ENCODE measurements at places on chromosomes 5 and 9.

GRCh38 chr5:36370073-36370472 is 68.4 kb upstream of the RANBP3L start:
- no peak for DNase-seq

DNA sequence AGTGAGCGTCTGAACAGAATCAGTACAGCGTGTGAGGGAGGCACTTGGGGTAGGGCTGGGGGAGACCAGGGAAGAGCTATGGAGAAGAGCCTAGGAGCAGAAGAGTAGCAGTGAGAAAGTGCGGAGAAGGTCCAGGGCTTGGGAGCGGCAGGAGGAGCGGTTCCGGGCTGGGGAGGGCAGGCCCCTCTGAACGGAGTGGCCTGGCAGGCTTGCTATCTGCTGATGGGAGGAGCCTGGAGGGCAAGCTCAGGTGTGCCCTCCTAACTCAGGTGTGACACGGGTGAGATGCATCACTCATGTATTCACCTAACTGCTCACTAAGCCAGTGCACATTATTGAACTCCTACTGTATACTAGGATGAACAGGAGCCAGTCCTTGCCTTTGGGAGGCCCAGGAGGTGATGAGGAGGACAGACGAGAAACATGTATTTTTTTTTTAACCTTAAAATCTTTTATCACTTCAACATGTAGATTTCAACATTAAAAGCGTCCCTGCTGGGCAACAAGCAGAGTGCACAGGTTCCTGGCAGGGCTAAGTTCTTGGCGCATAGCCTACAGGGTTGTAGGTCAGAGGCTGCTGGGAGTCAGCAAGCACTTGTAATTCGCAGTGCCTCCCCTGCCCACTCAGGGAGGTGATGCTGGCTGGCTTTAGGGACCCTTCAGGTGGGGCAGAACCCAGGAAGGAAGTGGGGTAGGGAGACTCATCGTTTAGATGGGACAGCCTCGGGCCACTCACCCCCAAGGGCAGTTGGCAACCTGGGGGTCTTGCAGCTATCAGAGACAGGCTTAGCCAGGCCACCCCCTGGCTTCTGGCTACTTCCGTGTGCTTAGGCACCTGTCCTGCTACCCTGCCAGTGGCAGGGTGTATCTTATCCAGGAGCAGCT is 55.5 kb downstream of the TMOD1 start:
- DNase-seq = no peak

DNA sequence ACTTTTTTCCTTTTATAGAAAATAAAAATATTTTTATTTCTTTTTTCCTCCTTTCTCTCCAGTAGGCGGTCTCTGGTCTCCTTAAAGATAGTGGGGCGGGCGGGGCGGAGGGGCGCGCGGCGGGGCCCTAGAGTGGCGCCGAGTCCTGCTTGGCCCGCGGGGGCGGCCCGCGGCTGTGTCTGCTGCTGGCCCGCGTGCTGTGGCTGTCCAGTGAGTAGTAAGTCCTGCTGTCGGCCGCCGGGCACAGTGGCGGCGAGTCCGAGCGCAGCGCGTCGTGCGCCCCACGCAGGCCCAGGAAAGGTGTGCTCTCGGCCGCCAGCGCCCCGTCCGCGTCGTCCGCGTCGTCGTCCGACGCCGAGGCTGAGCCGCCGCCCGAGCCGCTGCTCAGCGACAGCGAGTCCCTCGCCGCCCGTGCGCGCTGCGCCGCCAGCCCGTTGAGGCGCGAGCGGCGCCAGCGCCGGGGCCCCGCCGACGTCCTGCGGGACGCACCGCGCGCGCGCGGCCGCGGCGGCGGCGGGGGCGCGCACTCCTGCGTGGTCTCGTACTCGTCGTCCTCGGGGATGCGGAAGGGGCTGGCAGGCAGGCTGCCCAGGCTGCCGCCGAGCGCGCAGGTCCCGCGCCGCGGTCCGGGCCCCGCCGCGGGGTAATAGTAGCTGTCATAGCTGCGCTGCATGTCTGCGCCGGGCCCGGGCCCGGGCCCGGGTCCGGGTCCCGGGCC is 52.3 kb downstream of the PSD2 start:
- DNase-seq = peak; percentile 51

GRCh38 chr5:91229031-91229727 is 153.9 kb downstream of the ARRDC3 start:
- DNase-seq = no peak

- DNase-seq = no peak
Measured at GRCh38 chr5:74581988-74582365, 58.6 kb downstream of the ENC1 start.

DNA sequence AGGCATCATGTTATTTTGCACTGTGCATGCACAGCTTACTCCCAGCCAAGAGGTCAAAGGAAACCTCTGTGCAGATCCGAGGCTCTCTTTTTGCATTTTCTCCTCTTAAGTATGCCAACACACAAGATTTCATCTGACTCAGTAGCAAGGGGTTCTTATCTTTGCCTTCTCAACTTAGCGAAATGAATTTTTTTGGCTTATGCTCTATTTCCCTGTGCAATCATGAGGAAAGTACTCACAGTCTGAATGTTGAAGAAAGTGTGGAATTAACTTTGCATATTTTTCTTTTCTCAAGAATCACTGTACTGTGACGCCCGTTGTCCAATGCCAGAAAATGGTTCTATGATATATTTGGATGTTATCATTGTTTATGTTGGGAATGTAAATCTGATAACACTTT is 173.5 kb upstream of the FBXL7 start:
- DNase-seq = no peak

- no peak for DNase-seq
Measured at GRCh38 chr9:79812507-79813257, 240.9 kb downstream of the TLE4 start.

DNA sequence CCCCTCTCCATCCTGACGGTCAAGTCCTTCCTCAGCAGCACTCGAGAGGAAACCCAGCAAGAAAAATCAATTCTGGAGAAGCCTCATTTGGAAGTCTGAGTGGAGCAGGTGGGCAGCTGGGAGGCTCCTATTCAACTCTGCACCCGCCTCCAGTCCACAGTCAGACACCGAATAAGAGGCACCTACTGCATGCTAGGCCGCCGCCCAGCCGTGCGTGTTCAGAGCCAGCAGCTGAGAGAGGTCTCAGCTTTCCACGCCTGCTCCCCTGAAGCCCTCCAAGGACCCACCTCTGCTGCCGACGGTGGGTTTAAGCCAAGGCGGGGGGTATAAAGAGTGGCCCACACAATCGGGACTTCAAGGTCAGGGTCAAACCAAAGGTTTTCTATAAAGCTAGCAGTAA is 41.9 kb downstream of the VAV2 start:
- no peak for DNase-seq

DNA sequence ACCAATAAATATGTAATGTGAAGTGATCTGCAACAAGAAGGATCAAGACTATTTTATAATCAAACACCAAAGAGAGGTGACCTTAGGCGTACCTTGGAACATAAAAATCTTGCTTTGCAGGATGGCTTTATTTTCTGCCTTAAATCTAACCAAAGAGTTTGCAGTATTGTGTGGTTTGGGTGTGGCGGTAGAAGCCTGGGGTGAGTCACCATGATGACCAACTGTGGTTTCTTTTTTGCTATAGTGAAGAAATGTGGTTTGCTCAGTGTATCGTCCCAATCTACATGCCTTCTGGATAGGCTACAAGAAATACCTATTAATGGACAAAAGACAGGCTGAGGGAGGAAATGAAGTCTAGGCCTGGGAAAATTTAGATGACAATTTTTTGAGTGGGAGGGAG is 5.1 kb upstream of the CAST start:
- no peak for DNase-seq

DNA sequence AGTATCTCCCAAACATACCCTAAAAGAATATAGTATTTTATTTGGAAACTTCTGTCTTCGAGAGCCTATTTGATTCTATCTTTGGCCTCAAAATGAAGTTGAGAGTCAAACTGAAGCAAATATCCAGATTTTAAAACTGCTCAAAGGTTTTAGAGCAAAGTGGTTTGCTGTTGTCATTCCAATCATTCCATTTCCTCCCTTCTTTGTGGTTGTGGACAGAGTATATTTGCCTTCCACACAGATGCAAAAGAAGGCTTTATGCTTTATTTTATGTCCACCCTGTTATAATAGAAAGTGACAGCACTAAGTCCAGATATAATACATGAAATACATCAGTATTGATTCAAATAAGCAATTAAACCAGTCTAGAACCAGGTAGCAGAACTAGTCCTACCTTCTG is 12.4 kb downstream of the GZMK start:
- DNase-seq = no peak

DNA sequence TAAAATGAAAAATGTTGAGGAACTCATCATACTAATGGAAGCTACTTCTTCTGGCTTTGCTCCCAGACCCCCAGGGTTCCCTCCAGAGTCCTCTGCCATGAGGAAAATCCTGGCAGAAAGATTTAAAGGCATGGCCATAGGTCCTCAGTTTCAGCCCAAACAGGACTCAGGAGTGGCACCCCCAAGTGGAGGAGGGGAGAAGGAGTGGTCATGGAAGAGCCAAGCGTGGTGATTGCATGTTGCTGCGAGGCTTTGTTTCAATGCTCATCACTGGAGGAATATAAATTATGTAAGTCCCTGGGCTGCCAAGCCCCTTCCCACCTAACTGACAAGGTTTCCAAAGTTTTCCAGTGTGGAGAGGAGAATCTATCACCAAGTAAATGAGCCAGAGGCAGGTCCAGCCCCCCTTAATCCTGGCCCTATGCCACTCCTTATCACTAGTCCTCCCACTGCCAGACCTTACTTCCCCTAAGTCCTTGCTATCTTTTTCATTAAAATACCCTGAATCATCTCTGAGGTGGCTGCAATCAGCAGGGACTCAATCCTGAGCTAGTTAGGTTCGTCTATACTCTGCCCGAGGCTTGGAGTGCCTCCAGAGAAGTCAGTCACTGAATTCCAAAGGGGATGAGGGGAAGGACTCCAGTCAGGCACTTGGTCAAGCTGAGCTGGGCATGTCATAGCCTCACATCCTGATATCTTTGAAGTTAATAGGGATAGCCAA is 70.7 kb upstream of the TAF1L start:
- DNase-seq = no peak

DNA sequence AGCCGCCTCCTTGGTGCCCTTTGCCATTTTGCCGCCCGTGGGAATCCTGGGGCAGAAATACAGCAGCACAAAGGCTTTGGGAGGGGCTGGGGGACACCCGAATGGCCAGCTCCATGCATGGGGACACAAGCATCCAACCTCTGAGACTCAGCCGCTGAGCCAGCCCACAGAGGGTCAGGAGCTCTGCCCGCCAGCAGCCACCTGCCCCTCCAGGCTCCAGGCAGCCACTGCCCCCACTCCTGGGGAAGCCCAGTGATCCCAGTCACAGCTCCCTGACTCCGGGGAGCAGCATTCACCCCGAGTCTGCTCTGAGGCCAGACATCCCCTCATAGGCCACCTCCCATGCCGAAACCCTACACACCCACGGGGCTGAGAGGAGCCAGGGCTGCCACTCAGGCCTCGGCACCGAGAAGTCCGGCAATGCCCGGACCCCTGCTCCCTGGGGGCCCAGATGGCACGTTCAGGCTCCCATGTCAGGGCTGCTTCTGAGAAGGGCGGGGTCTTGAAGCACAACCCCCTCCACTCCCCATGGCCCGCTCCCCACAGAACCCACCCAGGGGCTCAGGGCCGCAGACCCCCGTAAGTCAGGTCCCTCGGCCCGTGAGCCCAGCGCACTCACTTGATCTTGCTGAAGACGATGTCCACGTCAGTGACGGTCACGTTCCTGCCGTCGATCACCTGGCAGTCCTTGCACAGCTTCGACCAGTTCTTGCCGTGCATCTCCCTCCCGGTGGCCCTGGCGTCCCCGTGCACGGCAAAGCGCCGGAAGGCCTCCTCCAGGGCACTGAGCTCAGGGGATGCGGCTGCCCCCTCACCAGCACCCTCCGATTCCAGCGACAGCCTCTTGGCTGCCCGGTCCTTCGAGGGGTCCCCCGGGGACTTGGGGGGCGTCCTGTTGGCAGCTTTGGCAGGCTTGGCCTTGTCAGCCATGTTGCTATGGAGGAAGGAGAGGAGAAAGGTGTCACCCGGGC is 15.7 kb downstream of the TPPP start:
- no peak for DNase-seq

GRCh38 chr5:150180241-150181026 is 9.4 kb upstream of the SLC6A7 start:
- DNase-seq = peak; percentile 73

DNA sequence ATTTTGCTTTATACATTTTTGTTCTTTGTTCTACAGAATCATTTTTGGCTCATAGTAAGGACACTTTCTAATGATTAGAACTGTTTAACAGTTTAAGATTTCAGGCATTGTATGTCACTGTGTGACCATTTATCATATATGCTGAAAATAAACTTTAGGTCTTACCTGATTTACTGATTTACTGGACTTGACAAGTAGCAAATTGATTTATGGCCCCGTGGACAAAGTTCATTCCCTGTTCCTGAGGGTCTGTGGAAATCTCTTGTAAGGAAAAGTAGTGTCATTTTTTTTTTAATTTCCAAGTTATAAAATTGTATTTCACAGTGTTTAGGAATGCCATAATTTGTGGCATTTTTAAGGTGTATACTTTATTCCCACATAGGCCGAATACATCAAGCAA is 40.7 kb downstream of the KIF2A start:
- no peak for DNase-seq

- no peak for DNase-seq
Measured at GRCh38 chr9:115192835-115193525, 75.0 kb upstream of the TNC start.

- peak; percentile 42 for DNase-seq
Measured at GRCh38 chr5:16733331-16734006, 116.7 kb upstream of the RETREG1 start.

DNA sequence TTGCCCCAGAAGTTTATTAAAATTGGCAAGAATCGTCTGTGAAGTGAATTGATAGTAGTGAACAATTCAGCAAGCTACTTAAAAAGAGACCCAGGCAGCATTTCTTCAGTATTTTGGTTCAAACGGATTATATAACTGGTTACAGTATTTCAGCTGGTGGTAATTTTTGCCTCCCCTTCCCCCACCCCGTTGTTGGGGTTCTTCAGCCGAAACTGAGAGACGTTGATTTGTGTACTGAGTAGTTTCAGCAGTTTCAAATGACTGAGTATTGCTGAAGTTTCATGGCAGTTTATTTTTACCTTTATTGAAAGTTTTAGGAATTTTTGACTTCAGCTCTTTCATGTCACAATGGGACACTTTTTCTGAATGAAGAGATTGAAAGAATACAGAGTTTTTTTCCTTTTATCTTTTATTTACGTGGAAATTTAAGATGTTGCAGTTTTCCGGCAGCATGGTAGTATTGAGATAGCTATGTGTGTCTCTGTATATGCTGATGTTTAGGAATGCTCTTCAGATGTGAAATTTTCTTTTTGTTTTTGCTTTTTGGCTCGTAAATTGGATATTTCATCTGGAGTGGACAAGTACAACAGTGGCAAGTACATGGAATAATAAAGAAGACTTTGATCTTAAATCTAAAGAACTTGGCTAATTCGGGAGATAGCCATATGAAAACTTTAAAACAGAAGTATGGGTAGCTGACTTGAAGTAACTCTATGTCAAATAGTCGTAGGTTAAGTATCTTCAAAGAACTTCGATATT is 1.9 kb downstream of the GPBP1 start:
- DNase-seq = no peak

DNA sequence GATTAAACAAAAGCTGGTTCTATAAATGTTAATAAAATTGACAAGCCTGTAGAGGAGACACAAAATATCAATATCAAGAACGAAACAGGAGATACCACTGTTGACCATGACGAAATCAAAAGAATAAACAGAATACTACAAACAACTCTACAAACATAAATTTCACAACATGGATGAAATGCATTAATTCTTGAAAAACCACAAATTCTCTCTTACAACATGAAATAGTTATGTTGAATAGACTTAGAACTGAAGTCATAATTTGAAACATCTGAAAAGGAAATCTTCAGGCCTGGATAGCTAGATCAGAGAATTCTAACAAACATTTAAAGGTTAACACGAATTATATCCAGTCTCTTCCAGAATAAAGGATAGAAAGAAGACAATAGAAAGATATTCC is 6.9 kb upstream of the SPATA31C1 start:
- DNase-seq = no peak

GRCh38 chr5:143413958-143414669 is 10.6 kb upstream of the NR3C1 start:
- no peak for DNase-seq

Data from C1 segment of cervical spinal cord (tissue), 14 donors.